WERI-Rb-1 (cell line): ENCODE measurements at places on chromosomes 4 and X.

DNA sequence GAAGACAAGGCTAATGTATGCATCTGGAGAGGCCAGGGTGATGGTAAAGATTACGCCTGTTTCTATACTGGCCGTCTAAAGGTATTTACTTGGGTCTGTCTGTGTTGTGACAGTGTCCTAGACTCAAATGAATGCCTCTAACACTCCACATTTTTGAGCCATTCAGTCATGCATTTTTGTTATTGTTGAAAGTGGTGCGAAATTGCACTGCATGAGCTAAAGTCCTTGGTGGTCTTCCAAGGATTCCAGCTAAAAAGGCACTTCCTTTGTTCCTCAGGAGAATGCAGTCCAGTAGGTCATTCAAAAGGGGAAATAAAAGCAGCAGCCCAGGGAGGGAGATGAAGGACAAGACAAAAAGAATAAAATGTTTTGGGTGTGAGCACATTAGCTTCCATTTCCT lies 3.0 kb downstream of the GPC4 start:
- DNase-seq, result no peak

DNA sequence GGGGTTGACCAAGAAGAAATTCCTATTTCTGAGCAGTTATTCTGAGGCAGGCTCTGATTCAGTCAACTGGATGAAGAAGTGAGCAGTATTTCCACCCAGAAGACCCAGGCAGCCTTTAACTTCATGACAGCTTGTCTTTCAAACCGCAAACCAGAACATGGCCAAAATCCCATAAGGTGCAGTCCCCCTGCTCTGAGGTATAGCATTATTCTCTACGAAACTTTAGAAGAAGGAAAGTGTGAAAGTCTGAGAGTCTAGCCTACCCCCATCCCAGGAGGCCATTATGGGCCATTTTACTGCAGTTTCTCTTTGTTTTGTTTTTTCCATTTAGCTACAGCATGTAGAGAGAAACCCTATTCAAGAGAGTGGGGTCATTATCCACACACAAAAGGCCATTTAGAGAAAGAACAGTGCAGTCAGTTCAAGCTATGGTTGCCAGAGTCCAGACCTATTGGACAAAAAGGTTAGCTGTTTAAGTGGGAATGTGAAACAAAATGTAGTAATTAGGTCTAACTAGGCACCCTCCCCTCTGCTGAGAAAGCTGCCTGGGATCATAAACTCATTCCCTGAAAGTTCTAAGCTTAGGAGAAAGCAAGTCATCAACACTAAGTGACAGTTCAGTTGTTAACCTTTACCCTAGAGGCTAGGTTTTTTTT lies 52.1 kb upstream of the RASGEF1B start:
- DNase-seq, result no peak

- DNase-seq, result no peak
Measured at GRCh38 chrX:13144927-13145655, 100.7 kb upstream of the FAM9C start.

- no peak for DNase-seq
Measured at GRCh38 chr4:10741961-10742699, 57.6 kb upstream of the CLNK start.

- DNase-seq, result no peak
Measured at GRCh38 chrX:17662391-17662790, 74.9 kb upstream of the SCML1 start.

GRCh38 chrX:17788439-17788838 lies 51.1 kb downstream of the SCML1 start:
- DNase-seq, result peak; percentile 39

DNA sequence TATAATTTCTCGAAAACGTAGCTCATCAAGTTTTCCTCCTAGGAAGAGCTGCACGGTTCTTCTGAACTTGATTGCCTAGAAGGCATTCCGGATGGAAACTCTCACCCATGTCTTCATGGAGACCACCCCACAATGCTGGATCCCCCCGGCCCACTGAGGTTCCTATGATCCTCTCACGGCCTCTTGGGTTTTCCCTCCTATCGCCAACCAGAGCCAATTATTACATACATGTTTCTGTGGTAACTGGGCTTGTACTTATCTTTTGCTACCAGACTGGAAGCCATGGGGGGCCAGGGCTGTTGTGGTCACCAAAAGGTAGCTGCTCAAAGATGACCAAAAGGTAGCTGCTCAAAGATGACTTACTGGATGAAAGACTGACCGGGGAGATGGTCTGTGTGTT lies 131.5 kb downstream of the AFAP1 start:
- no peak for DNase-seq

DNA sequence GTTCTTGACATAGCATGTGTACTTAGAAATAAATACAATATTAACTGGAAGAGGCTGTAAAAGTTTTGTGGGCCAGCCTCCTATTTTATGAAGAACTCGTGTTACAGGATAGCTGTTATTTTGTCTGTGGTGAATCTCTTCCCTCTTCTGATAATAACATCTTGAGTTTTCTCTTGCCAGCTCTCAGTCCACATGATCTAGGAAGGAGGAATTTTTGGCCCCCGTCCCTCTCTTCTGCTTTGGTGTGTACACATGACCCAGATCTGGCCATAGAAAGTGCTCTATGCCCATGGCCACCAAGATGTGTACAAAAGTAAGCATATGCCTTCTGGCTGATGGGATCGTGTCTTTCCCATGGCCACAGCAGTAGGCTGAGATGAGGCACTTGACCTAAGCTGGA lies 108.0 kb upstream of the LEF1 start:
- DNase-seq, result no peak

GRCh38 chr4:56127716-56128115 lies 179.0 kb downstream of the CEP135 start:
- no peak for DNase-seq

DNA sequence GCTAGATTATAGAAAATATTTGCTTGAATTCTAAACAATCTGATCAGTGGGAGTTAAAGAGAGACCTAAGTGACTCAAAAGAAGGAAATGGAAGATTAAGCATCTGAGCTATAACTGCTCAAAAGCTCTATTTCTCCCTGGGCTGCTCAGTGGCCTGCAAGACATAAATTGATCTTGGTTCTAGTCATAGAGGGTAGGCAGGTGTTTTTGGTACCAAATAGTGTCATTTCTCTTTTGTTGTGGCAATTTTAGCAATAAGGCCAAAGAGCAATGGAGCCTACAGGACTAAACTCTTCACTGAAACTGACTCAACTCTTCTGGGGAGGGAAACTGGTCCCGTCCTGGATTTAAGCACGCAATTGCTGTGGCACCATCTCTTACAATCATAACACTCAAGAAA lies 33.9 kb upstream of the BMP2K start:
- no peak for DNase-seq

DNA sequence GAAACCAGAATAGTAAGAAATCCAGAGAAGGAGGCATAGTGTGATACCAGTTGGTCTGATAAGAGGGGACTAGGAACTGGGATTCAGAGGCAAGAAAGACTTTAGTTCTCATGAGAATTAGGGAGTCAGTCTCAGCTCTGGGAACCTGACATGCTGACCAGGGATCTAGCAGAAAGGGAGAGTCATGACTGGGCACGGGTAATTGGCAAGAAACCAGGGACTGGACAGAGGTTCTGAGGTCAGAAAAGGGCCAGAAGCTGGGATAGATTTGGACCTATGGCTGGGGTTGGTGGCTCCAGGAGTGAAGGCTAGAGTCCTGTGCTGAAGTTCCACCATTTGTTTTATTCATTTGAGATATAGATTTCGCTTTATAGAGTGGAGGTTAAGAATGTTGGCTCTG lies 110.2 kb upstream of the C1GALT1C1 start:
- DNase-seq, result no peak

GRCh38 chr4:139619644-139620043 lies 46.0 kb upstream of the MGST2 start:
- DNase-seq, result peak; percentile 37

GRCh38 chr4:26522478-26522877 lies 32.2 kb upstream of the CCKAR start:
- DNase-seq, result no peak

- DNase-seq, result no peak
Measured at GRCh38 chrX:40683245-40683644, 35.9 kb upstream of the CXorf38 start.

- no peak for DNase-seq
Measured at GRCh38 chr4:12689457-12689856, 794.7 kb downstream of the RAB28 start.

GRCh38 chr4:153705743-153706468 lies 21.8 kb downstream of the TLR2 start:
- no peak for DNase-seq

- DNase-seq, result no peak
Measured at GRCh38 chr4:20844311-20844710, 144.1 kb downstream of the PACRGL start.

- DNase-seq, result no peak
Measured at GRCh38 chr4:165774326-165774725, 98.7 kb upstream of the TLL1 start.

DNA sequence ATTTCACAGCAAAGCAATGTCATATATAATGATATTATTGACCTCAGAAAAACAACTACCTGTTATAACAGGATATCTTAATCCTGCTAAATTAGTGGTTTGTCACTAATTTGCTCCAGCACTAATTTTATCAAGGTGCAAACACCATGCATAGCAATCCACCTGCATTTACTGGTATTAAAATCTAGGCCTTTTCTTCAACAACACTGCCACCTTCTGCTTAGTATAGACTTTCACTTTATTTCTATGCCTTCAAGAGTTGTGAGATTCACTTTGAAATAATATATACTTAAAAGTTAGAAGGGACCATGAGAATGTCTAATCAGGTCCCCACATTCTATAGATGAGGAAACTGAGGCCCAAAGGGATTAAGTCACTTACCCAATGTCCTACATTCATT lies 82.1 kb upstream of the IQCM start:
- no peak for DNase-seq

- DNase-seq, result no peak
Measured at GRCh38 chrX:119682019-119682989, 10.7 kb downstream of the SEPTIN6 start.

GRCh38 chrX:54223581-54223980 lies 40.5 kb upstream of the FAM120C start:
- DNase-seq, result peak; percentile 34

- no peak for DNase-seq
Measured at GRCh38 chr4:73019462-73020047, 50.0 kb downstream of the COX18 start.

GRCh38 chr4:169207436-169208089 lies 63.2 kb downstream of the SH3RF1 start:
- no peak for DNase-seq

GRCh38 chrX:108268434-108269080 lies 169.7 kb downstream of the COL4A6 start:
- no peak for DNase-seq

DNA sequence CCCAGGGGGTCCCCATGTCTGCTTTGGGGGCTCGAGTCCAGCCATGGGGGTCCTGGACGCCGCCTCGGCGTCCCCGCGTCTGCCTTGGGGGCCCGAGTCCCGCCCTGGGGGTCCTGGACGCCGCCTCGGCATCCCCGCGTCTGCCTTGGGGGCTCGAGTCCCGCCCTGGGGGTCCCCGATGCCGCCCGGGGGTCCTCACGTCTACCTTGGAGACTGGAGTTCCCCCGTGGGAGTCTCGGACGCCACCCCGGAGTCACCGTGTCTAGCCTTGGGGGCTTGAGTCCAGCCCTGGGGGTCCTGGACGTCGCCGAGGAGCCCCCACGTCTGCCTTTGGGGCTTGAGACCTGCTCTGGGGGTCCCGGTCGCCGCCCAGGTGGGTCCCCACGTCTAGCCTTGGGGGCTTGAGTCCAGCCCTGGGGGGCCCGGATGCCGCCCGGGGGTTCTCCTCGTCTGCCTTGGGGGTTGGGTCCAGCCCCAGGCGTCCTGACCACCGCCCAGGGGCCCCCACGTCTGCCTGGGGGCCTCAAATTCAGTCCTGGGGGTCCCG lies 1.1 kb upstream of the GTPBP6 start:
- no peak for DNase-seq

DNA sequence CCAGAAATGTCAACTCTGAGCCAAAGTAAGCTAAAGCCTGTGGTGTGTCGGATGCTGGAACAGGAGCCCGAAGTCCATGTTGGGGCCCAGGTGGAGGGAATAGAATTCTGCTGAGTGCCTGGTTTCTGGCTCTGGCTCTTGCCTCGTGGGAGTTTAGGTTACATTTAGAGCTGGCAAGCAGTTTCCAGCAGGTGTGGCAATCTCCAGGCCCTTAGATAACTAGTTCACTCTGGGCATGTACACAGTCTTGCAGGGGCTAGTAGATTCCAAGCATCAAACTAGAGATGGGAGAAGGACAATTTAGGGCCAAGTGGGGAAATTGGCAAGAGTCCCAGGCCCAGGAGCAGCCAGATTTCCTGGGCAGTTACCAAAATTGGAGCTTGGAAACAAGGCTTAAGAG lies 56.3 kb upstream of the STOX2 start:
- DNase-seq, result no peak

DNA sequence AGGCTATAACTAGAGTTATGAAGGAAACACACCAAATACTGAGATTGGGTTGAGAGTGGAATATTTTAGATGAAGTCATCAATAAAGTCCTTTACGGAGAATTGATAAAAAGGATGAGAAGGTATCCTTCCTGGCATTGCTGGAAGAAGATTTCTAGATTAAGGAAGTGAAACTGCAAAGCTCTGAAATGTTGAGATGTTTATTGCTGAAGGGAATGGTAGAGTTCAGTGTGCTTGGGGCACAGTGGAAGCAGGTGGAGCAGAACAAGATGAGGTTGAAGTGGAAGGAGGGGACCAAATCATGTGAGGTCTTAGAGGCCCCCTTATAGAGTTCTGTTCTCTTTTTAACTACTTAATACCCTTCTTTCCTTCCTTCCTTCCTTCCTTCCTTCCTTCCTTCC lies 848.5 kb downstream of the RAB28 start:
- DNase-seq, result no peak

- DNase-seq, result no peak
Measured at GRCh38 chrX:115534383-115534782, 26.6 kb upstream of the PLS3 start.

GRCh38 chr4:112968451-112969159 lies 80.8 kb upstream of the ANK2 start:
- no peak for DNase-seq

DNA sequence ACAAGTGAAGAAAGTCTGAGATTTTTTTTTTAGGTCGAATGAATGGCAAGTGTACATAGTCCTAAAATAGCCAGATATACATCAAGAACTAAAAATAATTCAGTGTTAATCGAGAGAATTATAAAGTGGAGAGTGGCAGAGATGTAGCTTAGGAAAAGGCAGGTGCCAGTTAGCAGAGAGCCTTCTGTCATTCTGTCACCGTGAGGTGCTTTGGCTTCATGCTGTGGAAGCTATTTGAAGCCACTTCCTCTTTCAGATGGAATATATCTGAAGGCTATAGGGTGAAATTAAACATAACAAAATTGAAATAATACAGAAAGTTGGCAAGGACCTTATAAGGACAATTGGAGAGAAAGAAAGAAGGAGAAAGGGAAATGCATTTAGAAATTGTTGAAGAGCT lies 756.3 kb downstream of the CCSER1 start:
- no peak for DNase-seq

GRCh38 chr4:23373261-23373660 lies 516.6 kb downstream of the PPARGC1A start:
- DNase-seq, result peak; percentile 12
